CD4-positive, alpha-beta memory T cell (primary cell): ENCODE measurements at places on chromosomes 2 and 18. TPM values are rescaled to one million over a fixed set of nuclear protein-coding genes. Genes with fewer than 3 reads are reported as not detected.
A peak's percentile ranks its signal among the peaks of the same experiment; 100 is the strongest.

TOGARAM2 gene
- 0.46 TPM for polyA plus RNA-seq

DCC gene
- not detected for polyA plus RNA-seq

ASB1 gene
- 19.5 TPM for polyA plus RNA-seq

TTC31 gene
- 19.2 TPM for polyA plus RNA-seq

REG3G gene
- polyA plus RNA-seq, result not detected

NCKAP1 gene
- 0.24 TPM for polyA plus RNA-seq

SH3BP4 gene
- polyA plus RNA-seq, result not detected

REG1B gene
- polyA plus RNA-seq, result not detected

CDH2 gene
- not detected for polyA plus RNA-seq

LAMA1 gene
- polyA plus RNA-seq, result not detected

DNA sequence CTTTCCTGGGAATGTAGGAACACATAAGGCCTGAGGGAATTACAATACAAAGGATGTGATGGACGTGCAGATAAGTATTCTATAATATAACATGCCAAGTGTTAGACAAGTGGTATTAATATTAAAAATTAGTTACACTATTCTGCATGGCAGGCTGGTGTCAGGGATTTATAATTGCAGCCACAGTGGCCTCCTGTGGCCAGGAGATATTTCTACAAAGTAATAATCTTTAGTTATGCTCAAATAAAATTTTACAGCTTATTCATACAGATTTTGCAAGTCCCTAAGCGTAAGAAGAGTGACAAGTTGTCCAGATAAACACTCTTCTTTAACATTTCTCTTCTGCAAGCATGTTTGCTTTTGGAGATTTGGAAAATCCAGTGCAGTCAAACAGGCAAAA lies 90.4 kb upstream of the CBLN2 start:
- DNase-seq, result no peak

- DNase-seq, result no peak
Measured at GRCh38 chr2:67221266-67221665, 175.9 kb upstream of the ETAA1 start.

DNA sequence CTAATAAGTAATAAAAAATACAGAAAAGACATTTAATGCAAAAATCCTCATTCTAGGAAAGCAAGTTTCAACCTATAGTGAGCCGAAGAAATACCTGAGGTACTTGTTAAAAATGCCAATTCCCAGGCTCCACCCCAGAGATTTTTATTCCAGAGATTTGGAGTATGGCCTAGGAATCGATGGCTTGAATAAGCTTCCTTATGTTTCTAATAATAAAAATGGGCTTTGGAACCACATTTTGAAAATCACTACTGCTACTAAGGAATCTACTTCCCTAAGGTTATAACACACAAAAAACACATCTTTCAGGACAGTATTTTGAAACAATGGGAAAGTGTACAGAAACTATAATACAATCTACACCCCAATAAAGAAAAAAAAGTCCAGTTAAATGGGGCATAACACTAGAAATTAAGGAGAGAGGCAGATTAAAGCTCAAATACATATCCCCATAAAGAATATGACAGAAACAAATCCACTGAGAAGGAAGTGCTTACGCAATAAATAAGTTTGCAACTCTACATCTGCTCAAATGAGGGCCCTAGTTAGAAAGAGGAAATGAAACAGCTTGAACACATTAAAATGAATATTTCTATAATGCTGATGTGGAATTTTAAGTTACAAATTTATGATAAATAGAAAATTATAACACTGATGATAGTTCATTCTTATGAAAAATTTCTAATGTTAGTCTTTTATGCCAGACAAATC lies 103.7 kb downstream of the EPB41L3 start:
- DNase-seq, result no peak

- DNase-seq, result no peak
Measured at GRCh38 chr2:240787521-240788472, 32.2 kb downstream of the KIF1A start.

DNA sequence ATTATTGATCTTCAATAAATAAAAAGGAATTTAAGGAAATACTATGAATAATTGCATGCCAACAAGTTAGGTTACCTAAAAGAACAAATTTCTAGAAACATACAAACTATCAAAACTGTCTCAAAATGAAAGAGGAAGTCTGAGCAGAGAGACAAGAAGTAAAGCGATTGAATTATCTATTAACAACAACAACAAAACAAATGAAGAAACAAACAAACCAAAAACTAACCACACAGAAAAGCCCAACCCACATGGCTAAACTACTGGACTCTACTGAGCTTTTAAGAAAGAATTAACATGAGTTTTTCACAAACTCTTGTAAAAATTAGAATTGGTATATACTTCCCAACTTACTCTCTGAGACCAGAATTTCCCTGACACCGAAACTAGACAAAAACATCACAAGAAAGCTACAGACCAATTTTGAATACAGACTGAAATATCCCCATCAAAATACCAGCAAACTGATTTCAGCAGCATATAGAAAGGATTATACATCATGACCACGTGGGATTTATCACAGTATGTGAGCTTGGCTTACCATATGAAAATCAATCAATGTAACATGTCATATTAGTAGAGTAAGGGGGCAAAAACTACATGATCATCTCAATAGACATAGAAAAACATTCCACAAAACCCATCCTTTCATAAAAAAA lies 16.6 kb upstream of the GALNT1 start:
- no peak for DNase-seq

- DNase-seq, result no peak
Measured at GRCh38 chr2:9692456-9693195, 61.8 kb upstream of the YWHAQ start.

GRCh38 chr18:48762022-48762421 lies 188.7 kb downstream of the SMAD7 start:
- no peak for DNase-seq

DNA sequence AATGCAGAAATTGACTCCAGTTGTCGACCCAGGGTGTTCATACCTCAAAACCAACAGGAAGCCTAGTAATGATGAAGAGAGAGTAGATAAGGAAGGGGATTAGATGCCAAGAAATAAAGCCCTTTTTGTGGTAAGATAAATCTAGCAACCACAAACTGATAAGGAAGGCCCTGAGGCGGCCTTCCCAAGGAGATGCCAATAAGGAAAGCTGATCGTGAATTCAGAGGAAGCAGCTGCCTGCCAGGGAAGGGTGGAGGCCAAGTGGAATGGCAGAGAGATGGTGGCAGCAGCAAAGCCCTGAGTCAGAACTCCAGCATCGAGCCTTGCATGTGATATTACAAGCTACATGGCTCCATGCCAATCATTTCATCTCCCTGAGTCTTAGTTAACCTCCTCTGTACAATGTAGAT lies 126.3 kb downstream of the IRS1 start:
- DNase-seq, result peak; percentile 5

GRCh38 chr2:205563646-205564045 lies 118.7 kb upstream of the NRP2 start:
- DNase-seq, result no peak

DNA sequence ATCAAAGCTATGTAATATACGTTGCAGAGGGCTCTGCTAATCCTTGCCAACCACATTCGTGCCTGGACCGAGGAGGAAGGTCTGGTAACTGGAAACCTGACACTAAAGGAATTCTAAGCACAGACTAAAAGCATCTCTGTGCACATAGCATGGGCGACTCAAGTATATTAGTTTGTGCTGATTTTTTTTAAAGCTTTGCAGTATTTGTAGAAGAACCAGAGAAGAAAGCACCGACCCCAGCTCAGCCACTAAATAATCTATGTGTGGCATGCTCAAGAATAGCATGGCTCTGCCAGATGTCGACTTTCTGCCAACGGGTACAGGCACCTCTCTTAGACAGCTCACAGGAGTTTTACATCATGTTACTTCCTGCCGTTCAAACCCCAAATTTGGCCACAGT lies 73.2 kb upstream of the NRP2 start:
- DNase-seq, result no peak

GRCh38 chr2:202609381-202610145 lies 25.2 kb upstream of the FAM117B start:
- no peak for DNase-seq

DNA sequence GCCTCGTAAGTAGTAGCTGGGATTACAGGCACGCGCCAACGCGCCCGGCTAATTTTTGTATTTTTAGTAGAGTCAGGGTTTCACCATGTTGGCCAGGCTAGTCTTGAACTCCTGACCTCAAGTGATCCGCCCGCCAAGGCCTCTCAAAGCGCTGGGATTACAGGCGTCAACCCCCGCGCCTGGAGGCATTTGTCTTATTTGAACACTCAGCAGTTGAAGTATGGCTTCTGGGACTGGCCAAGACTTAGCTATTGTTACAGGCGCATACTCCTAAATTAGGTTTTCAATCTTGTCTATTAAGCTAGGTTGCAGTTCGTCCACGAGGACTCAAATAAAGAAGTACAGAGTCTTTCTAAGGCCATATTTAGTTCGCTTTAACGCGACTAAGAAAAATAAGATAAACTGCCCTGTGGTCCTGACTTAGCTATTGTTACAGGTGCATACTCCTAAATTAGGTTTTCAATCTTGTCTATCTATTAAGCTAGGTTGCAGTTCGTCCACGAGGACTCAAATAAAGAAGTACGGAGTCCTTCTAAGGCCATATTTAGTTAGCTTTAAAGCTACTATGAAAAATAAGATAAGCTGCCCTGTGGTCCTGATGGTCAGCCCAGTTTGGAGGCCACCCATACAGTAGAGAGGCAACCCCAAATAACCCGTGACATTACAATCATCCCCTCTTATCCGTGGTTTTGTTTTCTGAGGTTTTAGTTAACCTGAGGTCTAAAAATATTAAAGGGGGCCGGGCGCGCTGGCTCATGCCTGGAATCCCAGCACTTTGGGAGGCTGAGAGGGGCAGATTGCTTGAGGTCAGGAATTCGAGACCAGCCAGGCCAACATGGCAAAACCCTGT lies 20.8 kb upstream of the MTA3 start:
- no peak for DNase-seq

DNA sequence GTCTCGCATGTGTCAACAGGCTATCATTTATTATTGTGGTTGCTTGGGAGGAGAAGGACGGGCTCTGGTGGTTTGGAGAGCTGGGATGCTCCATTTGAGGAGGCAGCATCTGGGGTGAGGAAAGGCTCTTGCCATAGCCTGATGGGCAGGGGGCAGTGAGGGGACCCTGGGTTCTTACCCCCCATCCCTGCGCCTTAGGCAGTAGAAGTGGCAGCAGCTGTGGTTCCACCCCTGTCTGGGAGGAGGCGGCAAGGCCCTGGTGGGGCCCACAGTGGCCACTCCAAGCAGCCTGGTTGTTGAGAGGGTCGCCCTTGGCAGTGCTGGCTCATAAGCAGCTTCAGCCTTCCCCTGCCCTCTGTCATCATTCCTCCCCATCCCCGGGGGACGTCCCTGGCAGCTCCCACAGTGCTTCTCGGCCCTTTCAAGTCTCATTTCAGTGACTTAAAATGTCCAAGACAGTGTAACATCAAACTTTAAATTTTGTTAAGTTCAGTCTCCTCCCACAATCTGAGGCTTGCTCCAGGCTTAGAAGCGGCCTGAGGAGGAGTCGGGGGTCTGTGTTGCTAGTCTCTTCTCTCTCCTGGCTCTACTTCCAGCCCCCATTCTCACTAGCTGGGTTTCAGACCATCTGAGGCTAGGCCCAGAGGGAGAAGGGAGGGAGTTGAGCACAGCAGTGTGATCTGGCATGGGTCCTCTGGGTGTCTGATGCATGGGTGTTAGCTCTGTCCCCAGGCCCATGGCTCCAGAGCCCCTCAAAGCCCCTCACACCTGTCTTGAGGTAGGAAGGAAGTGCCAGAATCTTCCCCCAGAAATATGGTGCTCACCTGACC lies 34.9 kb upstream of the PTPN4 start:
- DNase-seq, result no peak

DNA sequence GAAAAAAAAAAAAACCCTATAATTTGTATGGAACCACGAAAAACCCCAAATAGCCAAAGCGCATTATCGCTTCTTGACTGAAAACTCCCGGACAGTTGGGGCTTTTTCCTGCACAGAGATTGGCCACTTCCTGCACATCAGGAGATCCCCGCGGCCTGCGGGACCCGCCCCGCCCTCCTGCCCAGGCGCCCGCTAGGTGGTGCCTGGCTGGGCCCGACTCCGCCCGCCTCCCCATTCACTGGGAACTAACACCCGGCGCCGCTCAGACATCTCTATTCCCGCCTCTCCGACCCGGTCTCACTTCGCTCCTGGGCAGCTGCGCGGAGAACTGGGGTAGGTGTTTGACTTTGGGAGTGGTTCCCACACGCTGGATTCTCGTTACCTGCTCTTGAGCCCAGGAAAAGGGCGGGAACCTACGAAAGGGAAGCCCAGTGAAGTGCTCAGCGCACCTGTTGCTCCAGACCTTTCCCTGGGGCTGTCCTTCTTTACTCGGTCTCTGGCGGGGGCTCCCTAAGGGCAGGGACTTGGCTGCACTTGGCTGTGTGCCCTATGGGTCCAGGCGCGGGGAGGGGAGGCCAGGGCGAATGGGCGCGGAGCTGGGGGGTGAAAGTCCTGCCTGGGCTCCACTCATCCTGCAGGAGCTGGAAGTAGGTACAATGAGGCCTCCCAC lies at the start of gene HMSD:
TSS of gene HMSD (plus strand) at position 234 of the 670 bp plus-strand sequence. CDS start 4,155 bp downstream, outside the sequence.
- peak; percentile 34 for DNase-seq
